ENCODE measurements at places on chromosomes 5 and 9. TPM values are rescaled to one million over a fixed set of nuclear protein-coding genes. Genes with fewer than 3 reads are reported as not detected.

GRCh38 chr5:178143246-178143645, 10.4 kb downstream of the NHP2 start:
- no peak for DNase-seq

GRCh38 chr5:139705191-139705590, 57.0 kb downstream of the CXXC5 start:
- no peak for DNase-seq

The DMGDH gene
- 4.3 TPM for total RNA-seq

The IRX2 gene
- 0.46 TPM for total RNA-seq

DNA sequence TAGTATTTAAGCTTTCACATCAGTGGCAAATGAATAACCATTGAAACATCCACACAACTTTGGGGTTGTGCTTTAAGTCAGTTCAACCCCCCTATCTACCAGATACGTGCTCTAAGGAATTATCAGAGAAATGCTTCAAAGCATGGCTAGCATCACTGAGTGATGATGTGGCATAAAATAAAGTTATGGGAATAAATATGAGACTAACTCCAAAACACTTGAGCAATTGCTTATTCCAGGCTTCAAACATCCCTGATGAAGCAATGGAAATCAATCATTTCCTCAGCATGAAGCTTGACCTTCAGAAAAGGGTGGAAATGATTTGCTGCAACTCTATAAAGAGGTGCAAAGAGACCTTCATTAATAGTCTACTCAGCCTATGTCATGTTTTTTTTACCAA, 292.0 kb upstream of the SMC2 start:
- DNase-seq: no peak

The RASEF gene
- 1.3 TPM for total RNA-seq

The TMEM215 gene
- 0.69 TPM for total RNA-seq

DNA sequence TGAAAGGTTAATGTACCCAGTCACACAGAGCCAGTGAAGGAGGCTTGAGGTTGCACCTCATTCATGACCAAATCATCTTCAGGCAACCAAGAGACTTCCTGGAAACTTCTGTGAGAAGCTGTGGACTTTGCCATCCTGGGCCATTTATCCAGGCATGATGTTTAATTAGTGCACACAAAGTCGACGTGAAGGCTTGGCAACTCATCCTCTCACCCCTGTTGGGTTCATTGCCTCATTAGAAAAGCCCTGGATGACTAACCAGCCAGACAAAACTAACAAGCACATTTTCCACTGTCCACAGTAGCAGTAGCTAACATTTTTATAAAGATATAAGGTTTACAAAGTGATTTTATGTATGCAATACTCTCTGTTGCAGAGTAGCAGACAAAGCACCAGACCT, 65.7 kb upstream of the ZNF462 start:
- no peak for DNase-seq

The CDHR2 gene
- not detected for total RNA-seq

- no peak for DNase-seq
Measured at GRCh38 chr9:78525986-78526560, 229.1 kb downstream of the PSAT1 start.

Measured in ovary (tissue), 10 donors.